ENCODE measurements at places on chromosomes 7 and 10.
A peak's percentile ranks its signal among the peaks of the same experiment; 100 is the strongest.

DNA sequence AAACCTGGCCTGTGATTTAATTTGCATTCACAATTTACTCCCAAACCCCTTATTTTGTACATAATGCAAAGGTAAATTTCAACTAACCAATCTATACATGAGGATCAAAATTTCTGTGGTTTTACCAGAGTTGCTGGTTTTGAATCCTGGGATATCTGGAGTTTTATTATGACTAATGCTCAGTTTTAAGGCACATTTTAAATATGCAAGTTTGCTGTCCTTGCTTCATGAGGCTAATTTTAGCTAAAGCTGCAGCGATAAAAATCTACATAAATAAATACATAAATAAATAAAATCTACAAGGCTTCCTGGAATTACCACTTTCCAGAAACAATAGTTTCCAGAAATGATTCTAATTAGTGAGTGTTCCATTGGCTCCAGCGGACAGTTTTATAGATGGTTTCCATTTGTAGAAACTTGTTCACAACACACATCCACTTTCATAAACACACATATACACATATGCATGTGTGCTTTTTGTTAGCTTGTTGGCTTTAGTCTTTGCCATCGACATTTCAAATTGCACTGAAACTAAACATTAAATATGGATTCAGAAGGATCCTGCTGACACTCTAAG lies 339.5 kb upstream of the NRP1 start:
- no peak for DNase-seq

GRCh38 chr10:88995156-88995876 lies 4.7 kb downstream of the FAS start:
- peak; percentile 75 for DNase-seq

DNA sequence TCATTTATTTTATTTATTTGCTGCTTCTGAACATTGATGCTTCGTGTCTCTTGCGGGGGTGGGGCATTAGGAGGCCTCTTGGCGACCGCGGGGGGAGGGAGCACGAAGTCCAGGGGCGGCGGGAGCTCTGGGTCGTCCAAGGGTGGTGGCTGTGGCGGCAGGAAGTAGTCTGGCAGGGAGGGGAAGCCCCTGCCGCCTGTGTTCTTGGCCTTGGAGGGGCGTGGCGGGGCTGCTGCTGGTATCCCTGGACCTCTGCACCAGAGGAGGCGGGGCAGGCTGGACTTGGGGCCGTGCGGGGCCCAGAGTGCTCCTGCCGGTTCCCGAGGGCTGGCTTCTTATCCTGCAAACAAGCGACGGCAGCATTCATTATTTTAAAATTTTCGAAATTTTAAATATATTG lies 70.5 kb upstream of the ABI1 start:
- DNase-seq, result no peak

DNA sequence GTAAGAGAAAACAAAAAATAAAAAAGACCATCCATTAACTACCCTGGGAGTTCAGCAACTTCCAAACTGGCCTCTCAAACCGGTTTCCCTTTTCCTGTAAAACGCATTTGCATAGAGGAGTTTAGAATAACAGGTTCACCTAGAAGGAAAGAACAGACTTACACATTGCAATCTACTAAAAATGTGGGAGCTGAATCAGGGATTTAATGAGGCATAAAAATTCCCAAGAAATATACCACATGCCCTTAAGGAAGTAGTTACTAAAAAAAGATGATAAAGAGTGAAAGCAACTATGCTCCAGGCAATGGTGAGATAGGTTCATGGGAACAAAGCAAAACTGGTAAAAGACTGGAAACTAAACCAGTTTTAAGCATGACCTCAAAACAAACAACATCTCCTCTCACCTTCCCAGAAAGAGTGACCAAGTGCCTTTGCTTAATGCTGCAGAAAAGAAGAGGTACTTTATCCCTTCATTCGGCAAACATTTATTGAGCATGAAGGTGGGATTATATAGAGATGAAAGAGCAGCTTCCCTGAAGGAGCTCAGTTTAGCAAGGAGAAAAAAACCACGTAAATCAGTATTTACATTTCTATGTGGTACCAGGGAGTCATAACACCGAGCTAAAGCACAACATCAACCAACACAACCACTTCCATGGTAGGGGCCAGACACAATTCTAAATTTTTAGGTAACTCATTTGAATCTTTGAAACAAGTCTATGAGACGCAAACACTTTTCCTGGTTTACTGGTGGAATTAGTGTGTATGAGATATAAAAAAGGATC lies 152.8 kb downstream of the SGMS1 start:
- no peak for DNase-seq

DNA sequence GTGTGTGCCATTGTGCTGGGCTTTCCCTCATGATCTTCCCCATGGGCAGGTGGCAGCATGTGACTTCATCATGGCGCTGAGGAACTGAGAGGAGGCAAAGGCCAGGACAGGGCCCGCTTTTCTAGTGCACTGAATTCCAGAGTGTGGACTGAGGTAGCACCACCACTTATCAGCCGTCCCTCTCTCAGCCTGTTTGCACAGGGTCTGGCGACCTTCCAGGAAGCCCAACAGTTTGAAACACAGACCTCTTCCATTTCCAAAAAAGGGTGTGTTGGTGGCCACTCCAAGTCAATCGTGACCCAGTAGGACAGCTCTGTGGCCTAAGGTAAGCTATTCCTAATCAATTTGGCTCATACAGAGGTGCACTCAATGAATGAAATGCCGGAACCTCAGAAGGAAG lies 4.4 kb downstream of the DNAJC30 start:
- DNase-seq, result no peak

- DNase-seq, result no peak
These were observed 271.6 kb downstream of the CCDC3 start for GRCh38 chr10:12729885-12730284.

- DNase-seq, result no peak
These were observed 172.3 kb downstream of the WDR37 start for GRCh38 chr10:1228467-1228975.

GRCh38 chr7:29969738-29970137 lies 19.9 kb downstream of the SCRN1 start:
- DNase-seq, result no peak

DNA sequence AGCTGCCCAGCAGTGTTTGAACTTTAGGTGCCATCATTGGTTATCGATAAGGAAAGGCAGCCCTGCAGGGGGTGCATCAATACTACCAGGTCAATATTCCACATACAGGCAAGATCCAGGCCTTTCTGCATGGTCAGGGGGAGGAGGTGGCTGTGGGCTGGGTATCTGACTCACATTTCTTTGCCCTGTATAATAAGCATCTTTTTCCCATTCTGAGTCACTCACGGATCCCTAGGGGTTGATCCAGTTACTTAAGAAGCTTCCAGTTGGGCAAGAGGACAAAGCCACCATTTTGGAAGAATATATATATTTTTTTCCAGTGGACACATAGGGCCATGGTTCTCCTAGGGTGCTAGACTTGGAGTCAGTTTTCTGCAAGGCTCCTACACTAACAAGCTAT lies 114.2 kb upstream of the HABP2 start:
- DNase-seq, result no peak

GRCh38 chr7:151736403-151736909 lies 140.5 kb downstream of the PRKAG2 start:
- no peak for DNase-seq

DNA sequence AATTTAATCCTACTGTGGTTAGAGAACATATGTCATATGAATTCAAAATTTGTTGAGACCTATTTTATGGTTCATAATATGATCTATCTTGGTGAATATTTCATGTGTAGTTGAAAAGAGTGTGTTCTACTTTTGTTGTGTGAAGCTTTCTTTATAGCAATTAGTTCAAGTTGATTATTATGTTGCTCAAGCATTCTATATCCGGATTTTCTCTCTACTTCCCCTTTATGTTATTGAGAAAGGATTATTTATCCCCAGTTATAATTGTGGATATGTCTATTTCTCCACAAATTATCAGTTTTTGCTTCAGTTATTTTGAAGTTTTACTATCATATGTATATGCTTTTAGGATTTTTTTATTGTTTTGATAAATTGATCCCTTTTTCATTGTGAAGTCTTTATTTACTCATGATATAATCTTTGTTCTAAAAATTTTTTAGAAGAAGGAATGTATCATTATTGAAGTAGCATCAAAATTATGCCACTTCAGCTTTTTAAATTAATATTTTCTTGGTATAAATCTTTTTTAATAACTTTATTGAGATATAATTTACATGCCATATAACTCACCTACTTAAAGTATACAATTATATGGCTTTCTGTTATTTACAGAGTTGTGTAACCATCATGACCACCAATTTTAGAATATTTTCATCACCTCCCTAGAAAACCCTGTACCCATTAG lies 12.0 kb upstream of the MEST start:
- DNase-seq, result no peak

Measured in CD4-positive, alpha-beta T cell treated with Interleukin-17A for 1 hour (primary cell).